ENCODE measurements at places on chromosomes 16 and 17.
A peak's percentile ranks its signal among the peaks of the same experiment; 100 is the strongest.

GRCh38 chr17:19247473-19247872 lies 10.3 kb downstream of the EPN2 start:
- DNase-seq = no peak

- DNase-seq = no peak
Observed at GRCh38 chr16:67880584-67880983, 4.1 kb upstream of the NRN1L start.

GRCh38 chr16:57479205-57479975 lies 6.9 kb downstream of the DOK4 start:
- no peak for DNase-seq

- DNase-seq = no peak
Observed at GRCh38 chr16:87328846-87329245, 11.7 kb upstream of the C16orf95 start.

DNA sequence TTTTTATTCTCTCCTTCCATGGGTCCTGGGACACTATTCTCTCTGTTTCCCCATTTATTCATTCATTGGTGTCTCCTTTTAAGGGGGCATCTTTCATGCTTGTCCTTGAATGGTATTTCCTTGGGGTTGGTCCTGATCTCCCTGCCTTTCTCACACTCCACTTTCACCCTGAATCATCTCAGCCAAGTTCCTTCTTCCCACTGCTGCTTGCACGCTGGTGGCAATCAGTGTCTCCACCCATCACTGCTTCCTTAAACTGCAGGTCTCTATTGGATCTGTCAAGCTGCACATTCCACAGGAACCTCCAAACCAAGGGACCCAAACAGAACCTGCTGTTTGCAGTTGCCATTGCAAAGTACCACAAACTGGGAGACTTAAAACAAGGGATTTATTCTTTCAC lies 89.3 kb upstream of the SDK2 start:
- no peak for DNase-seq

GRCh38 chr16:27452569-27453493 lies 50.9 kb downstream of the IL21R start:
- no peak for DNase-seq

GRCh38 chr17:42819939-42820535 lies 4.0 kb downstream of the BECN1 start:
- DNase-seq = peak; percentile 79

DNA sequence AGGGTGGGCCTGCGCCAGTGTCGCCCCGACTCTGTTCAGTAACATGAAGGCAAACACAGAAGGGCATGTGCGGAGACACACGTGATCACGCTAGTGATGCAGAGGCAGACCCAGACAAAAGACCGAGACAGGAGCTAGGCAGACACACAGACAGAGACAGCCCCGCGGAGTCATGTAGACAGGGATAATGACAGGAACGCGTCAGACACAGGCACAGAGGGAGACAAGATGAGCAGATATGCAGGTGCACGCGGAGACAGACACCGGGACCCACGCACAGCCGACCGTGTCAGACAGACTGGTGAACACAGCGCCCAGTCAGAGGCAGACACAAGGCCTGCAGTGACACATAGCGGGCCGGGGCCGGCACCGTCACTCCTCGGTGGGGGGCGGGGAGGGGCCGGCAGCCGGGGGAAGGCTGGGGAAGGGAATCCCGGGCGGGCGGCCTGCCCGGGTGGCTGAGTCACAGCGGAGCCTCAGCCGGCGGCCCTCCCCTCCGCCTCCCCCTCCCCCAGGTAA lies 7.4 kb downstream of the KDM6B start:
- DNase-seq = peak; percentile 78

DNA sequence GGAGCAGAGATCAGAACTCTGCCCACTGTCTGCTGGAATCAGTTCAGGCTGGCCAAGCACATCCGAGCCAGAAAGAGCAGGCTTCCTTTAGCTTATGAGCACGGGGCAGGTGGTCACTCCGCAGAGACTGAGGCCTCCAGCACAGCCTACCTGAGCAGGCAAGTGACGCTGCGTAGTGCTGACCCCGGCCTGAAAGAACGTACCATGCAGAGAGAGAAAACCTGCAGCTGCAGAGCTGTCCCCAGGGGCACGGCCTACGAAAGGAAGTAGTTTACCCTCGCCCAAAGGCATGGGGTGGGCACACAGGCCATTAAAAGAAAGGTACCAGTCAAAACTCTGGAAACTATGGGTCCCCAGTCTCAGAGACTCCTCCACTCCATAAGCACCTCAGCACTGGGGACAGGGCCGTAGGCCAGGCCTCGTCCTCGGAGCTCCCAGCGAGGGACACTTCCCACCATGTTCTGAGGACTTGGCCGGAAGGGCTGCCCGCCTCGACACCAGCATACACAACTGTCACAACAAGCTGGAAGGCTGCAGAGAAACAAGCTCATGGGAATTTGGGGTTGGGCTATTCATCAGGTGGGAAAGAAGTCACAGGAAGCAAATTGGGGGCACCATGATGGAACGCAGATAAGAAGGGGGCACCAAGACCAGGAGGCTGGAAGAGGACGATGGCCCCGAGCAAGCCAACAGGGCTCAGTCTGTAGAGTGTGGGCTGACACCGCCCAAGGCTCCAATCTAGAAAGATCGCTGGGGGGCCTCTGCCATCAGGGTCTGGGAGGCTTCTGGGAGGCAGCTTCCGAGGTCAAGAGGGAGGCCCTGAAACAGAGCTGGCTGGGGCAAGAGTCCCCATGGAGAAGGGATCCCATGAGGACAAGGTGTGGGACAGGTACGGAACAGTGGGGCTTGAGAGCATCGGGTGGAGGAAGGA lies 21.2 kb downstream of the MEAK7 start:
- no peak for DNase-seq

- no peak for DNase-seq
Observed at GRCh38 chr17:12282056-12282455, 261.4 kb downstream of the MAP2K4 start.

- no peak for DNase-seq
Observed at GRCh38 chr17:62616993-62617893, 10.2 kb upstream of the MRC2 start.

DNA sequence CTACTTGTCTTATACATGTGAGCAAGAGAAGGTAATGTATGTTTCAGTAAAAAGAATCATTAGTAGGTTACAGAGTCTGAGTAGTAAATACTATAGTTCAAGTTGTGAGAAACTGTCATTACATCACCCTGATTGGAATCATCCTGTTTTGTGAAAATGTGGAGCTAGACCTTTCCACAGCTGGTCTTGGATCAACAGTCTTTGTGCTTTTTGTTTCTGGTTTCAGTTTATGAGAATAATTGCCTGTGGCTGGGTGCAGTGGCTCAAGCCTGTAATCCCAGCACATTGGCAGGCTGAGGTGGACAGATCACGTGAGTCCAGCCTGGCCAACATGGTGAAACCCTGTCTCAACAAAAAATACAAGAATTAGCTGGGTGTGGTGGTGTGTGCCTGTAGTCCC lies 19.7 kb upstream of the SHISA9 start:
- DNase-seq = no peak

GRCh38 chr16:49057936-49058335 lies 223.7 kb downstream of the CBLN1 start:
- no peak for DNase-seq

- DNase-seq = no peak
Observed at GRCh38 chr17:61240851-61241468, 158.7 kb upstream of the TBX2 start.

- no peak for DNase-seq
Observed at GRCh38 chr17:36183001-36183971, 6.8 kb upstream of the TBC1D3B start.

- no peak for DNase-seq
Observed at GRCh38 chr16:57091200-57091974, 996 bp upstream of the CPNE2 start.

DNA sequence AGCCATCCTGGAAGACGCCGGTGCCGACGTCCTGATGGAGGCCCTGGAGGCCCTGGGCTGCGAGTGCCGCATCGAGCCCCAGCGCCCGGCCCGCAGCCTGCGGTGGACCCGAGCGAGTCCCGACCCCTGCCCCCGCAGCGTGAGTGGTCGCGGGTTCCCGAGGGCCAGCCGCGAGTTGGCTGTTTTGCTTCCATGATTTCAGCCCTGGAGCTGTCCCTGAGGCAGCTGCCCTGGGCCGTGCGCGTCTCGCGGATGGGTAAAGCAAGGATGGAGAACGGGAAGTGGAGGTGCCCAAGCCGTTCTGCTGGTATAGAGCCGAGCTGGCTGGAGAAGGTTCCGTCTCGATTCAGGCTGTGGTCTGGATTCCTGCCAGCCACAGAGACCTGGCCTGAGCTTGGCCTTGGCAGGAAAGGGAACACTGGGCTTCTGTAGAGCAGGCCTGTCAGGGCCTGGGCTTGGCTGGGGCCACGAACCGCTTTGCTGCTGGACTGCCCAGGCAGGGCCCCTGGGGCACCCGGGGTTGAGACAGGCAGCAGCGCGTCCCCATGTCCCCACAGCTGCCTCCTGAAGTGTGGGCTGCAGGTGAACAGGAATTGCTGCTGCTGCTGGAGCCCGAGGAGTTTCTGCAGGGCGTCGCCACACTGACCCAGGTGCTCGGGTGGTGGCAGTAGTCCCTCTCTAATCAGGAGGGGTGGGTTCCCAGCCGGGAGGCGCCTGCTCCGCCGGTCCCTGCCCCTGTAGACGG lies 941 bp upstream of the MRPS34 start:
- DNase-seq = peak; percentile 44

DNA sequence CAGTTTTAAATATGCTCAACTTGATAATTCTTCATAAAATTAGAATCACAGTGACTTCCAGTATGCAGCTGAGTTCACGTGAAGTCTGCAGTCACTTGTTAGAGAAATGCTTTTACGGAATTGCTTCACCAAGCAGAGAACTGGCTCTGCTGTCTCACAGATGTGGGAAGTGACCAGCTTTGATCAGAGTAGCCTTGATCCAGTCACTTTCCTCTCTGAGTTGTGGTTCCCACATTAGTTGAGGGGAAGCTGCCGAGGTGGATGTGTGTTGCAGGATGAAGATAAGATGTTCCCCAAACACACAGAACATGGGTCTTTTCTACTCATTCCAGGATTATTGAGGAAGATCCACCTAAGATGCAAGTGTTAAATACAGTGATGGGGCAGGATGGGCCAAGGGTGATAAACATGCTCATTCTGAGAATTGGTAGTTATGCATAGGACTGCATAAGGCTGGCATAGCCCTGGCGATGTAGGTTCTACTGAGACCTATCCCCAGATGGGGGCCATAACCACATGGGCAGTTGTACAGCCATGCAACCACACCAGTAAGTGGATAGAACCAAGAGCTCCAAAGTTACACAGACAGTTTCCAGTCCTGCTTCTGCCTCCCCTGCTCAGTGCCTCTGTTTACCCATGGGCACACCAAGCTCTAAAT lies 168.9 kb upstream of the MAF start:
- no peak for DNase-seq

- DNase-seq = peak; percentile 34
Observed at GRCh38 chr17:15171167-15172047, 93.7 kb downstream of the PMP22 start.

DNA sequence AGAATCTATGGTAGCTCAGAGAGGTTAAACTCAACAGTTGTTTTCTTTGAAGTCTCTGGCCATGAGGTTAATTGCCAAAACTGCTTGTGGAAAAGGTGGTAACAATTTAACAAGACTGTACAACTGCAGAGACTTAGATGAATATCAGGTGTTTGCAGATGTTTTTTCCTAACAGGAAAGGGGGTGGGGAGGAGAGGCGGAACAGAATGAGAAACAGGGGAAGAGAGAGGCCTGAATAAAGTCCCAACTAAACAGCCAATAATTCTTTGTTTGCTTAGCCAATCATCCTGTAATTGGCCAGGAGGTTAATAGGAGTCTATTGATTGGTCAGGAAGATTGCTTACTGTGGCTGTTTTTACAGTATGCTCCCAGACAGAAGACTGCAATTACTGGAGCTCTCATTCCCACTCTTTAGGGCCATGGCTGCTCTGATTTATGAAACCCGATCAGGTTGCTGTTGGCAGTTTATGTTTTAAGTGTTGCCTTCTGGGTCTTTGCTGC lies 249.7 kb upstream of the TBX2 start:
- DNase-seq = no peak

GRCh38 chr17:58279016-58279711 lies 1.6 kb downstream of the MPO start:
- no peak for DNase-seq

GRCh38 chr17:43966276-43966675 lies 12.5 kb upstream of the PYY start:
- no peak for DNase-seq

GRCh38 chr17:57490890-57491289 lies 234.6 kb downstream of the MSI2 start:
- DNase-seq = no peak

DNA sequence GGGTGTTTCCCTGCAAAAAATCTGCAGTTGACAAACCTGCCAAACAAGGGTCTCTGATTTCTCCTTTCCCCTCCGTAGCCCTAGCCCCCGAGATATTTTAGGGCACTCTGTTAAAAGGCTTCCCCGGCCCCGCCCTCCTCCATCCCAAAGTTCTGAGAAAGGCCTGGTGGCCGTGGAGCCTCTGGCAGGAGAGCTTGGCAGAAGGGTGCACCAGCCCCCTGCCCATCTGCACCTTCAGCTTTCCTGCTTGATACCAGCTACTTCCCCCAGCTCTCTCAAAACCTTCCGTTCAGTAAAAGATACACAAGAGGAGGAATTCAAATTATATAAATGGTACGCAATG lies 711 bp upstream of the CANT1 start:
- no peak for DNase-seq

- DNase-seq = peak; percentile 85
Observed at GRCh38 chr17:18960803-18961511, 9.0 kb downstream of the SLC5A10 start.

DNA sequence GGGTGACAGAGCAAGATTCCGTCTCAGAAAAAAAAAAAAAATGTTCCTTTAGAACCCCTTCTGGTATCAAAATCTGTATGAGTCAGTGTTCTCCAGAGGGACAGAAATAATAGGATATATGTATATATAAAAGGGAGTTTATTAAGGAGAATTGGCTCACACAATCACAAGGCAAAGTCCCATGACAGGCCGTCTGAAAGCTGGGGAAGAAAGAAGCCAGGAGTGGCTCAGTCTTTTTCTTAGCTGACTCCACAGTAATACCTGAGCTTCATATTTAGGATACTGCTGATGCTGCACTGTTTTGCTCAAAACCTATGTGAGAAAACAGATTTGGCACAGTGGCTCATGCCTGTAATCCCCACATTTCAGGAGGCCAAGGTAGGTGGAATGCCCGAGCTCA lies 22.5 kb downstream of the ZZEF1 start:
- DNase-seq = no peak

- DNase-seq = no peak
Observed at GRCh38 chr16:79658301-79659033, 57.9 kb upstream of the MAF start.

- no peak for DNase-seq
Observed at GRCh38 chr16:11637320-11637719, 30.9 kb upstream of the SNN start.

- DNase-seq = no peak
Observed at GRCh38 chr17:50130559-50131305, 772 bp upstream of the SAMD14 start.
